ENCODE measurements at places on chromosomes 5 and 9.
A peak's percentile ranks its signal among the peaks of the same experiment; 100 is the strongest.

DNA sequence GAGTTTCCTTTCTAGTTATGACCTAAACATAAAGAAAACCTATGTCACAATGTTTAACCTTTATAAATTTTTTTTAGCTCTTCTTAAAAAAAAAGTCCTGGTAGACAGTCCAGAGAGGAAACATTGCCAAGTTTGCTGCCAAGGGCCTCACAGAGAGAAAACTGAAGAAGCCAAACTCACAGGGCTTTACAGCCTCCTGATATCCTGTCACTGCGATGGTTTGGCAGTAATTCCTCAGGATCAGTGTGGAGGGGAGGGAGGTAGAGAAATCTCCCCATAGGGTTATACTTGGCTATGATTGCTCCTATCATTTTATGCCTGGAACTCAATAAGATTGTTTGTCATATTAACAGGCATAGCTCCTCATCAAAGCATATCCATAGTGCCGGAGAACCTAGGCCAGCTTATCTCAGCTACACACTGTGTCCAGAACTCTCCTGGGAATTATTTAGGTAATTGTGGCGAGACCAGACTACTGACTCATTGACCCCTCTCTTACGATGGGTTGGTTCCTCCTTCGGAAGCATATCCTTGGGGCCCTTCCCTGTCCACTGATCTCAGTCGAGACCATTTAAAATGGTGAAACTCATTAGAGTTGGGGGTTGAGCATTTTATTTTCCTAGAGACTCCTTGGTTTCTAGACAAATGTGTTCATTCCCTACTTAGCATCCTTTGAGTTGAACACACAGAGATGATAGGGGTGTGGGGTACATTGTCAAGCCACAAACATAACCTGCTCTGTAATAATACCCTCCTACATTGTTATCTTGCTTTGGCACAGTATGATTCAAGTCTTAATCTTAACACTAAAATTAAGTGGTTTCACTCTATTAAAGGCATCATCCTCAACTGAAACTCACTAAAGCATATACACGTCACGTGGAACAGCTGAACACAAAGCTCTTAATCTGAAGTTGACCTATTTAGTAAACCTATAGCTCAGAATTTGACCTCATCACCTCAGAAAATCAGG lies 53.4 kb upstream of the TMC1 start:
- no peak for DNase-seq

GRCh38 chr5:77662635-77663034 lies 24.1 kb upstream of the OTP start:
- no peak for DNase-seq

GRCh38 chr5:173741729-173742431 lies 125.4 kb upstream of the BOD1 start:
- no peak for DNase-seq

- no peak for DNase-seq
Observed at GRCh38 chr5:129748913-129749880, 1.3 kb downstream of the MINAR2 start.

- DNase-seq = no peak
Observed at GRCh38 chr9:105360344-105360743, 87.5 kb upstream of the FSD1L start.

DNA sequence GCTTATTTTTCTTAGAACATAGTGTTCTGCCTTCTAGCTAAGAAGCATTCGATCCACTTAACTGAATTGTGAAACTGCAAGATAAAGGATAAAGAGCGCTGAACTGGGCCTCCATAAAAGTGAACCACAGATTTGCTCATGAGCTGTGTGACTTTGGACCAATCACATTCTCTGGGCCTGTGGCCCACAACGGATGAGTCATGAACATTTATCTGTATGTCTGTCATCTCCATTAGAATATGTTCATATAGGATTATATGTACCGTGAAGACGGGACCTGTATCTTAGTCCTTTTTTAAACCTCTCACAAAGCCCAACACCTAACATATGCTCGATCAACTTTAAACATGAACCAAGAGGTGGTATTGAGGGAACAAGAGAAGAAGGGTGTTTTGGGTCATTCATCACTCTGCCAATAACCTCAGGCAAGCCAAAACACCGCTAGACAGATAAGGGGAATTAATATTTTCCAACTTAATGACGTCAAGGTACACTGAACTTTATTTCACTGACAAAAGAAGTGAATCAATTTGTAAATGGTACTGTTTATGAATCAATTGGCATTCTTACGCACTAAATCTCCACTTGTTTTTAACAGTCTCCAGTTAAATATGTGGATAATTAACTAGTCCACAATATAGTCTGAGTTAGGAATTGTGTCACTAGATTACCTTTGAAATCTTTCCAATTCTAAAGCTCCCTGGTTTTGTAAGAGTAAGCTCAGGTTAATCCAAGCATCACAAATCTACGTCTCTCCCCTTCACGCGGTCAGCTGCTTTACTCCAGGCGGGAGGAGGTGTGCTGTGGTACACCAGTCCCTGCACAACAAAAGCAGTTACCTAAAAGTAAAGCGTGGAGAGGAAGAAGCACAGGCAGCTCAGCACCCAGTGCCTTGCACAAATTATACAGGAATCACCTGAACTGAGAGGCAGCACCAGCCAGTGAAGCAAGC lies 1.6 kb downstream of the TMEM245 start:
- peak; percentile 51 for DNase-seq

DNA sequence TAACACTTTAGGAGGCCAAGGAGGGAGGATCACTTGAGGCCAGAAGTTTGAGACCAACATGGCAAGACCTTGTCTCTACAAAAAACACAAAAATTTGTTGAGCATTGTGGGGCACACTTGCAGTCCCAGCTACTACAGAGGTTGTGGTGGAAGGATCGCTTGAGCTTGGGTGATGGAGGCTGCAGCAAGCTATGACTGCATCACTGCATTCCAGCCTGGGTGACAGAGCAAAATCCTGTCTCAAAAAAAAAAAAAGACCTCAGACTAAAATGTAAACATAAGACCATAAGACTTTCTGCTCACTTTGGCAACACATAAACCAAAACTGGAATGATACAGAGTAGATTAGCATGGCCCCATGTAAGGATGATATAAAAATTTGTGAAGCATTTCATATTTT lies 24.6 kb upstream of the NANS start:
- DNase-seq = no peak

DNA sequence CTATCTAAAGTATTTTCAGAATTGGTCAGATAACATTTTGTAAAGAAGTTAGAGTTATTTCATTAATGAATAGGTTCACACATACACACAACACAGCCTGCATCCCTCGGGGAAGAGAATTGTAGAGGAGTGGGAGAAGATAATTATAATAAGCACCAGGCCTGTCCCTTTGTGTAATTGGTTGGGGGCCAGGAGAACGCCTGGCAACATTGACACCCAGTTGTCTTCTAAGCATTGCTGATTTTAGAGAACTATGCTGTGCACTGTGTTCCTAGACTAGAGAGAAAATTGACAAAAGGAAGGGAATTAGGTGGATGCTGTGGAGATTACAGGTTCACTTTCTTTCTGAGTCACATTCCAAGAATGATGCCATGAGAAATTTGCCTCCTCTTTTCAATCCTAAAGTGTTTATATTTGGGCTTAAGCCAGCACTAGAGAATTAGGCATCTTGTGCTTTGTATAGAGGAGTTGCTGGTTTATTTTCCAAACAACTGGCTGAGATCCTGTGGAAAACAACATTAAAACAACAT lies 247.6 kb downstream of the COX7C start:
- DNase-seq = peak; percentile 84

- peak; percentile 82 for DNase-seq
Observed at GRCh38 chr9:92986176-92987119, 39.1 kb downstream of the FGD3 start.

DNA sequence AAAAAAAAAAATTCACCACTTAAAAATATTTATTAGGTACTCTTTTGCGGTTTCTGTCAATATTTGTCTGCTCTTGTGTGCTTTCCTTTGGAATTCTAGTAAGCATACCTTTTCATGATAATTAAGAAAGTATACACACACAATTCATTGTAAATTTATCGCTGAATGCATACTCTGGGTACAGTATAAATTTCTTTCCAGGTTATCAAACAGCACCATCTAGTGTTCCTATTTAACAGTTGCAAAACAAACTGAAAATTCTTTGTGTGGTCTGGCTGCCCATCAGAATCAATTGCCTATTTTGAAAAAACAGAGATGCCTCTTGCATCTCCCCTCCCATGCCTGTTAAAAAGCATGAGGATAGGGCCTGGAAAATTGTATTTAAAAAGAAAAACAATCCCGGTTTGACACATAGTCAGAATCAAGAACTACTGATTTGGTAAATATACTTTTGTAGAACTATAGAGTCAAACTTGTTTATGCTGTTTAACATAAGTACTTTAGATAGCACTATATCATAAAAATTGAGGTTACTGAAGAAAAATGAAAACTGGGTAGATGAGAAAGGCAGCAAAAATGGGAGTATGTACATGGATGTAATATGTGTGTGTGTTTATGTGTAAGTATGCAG lies 16.2 kb downstream of the PGGT1B start:
- DNase-seq = peak; percentile 73

GRCh38 chr5:125700380-125700861 lies 722.8 kb upstream of the GRAMD2B start:
- DNase-seq = peak; percentile 96

GRCh38 chr9:86098824-86099700 lies at the start of gene GOLM1:
Gene GOLM1, minus strand, starts transcription at chr9:86099558. Its CDS starts 20,238 bp downstream, at chr9:86079320.
- peak; percentile 92 for DNase-seq

DNA sequence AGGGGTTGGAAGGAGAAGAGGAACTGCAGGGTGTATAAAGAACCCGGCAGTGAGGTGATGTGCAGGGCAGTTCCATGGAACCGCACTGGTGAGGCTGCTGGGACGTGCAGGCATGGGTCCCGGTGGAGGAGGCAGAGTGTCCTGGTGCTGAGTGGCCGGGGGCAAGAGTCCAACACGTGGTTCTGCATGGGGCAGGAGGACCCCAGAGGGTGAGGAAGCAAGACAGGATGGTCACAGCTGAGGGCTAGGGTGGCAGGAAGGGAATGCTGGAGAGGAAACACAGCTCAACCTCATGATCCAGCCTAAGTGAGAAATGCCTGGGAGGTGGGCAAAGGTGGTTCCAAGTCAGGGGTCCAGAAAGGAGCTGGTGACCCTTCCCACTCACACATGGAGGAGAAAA lies 87.2 kb downstream of the S1PR3 start:
- DNase-seq = no peak

DNA sequence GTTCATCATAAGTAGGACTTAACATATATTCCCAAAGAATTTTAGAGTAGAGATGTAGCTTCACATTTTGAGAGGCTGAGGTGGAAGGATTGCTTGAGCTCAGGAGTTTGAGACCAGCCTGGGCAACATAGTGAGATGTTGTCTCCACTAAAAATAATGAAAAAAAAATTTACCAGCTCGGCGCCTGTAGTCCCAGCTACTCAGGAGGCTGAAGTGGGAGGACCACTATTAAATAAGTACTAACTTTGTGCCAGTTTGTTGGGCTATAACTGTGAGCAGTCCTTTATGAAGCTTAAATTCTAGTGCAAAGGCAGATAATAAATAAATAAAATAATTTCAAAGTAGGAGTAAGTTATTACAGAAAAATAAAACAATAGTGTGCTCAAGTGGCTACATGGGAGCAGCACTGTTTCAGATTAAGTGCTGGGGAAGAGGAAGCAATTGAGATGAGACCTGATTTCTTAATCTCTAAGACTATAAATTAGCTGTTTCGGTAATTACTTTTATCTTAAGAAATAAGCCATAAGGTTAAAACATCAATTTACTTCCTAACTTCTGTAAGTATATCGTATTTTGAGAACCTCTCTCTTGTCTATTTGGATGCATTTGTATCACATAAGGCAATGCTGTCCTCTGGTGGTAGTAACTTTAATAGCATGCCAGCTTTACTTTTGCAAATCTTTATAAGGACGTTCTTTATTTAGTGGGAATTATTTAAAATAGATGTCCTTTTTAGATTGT lies 98.9 kb downstream of the CSNK1G3 start:
- peak; percentile 68 for DNase-seq

- DNase-seq = no peak
Observed at GRCh38 chr5:10831419-10831818, 70.4 kb upstream of the DAP start.

DNA sequence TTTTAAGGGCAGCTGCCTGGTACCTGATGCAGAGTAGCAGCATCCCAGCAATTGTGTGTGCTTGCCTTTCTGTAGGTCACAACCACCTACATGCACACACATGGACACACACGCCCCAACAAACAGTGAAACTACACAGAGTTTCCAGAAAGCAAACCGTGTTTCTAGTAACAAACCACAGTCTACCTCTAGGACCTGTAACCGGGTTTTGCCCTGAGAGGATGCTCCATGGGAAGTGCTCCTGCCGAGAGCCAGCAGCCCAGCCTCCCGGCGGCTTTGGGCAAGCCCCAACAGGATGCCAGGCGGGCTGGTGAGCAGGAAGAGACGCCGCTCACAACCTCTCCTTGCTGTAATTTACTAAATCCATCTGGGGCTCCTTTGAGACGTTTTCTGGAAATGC lies 4.1 kb upstream of the TCF7 start:
- peak; percentile 86 for DNase-seq

GRCh38 chr5:138895918-138896317 lies 20.8 kb upstream of the LRRTM2 start:
- no peak for DNase-seq

DNA sequence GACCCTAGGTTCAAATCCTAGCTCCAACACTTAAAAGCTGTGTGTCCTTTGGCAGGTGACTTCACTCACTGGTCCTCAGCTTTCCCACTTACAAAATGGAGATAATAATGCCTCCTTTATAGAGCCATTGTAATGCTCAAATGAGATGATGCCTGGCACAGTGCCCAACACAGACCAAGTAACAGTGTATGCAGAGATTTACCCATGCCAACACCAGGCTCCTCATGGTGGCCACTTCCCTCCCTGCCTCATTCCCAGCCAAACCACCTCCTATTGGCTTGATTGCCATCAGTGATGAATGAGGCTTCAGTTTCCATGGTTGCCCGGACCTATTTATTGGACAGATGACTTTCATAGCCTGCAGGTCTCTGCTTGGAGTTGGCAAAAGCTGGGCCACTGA lies 469.4 kb downstream of the CDK5RAP2 start:
- DNase-seq = peak; percentile 86

DNA sequence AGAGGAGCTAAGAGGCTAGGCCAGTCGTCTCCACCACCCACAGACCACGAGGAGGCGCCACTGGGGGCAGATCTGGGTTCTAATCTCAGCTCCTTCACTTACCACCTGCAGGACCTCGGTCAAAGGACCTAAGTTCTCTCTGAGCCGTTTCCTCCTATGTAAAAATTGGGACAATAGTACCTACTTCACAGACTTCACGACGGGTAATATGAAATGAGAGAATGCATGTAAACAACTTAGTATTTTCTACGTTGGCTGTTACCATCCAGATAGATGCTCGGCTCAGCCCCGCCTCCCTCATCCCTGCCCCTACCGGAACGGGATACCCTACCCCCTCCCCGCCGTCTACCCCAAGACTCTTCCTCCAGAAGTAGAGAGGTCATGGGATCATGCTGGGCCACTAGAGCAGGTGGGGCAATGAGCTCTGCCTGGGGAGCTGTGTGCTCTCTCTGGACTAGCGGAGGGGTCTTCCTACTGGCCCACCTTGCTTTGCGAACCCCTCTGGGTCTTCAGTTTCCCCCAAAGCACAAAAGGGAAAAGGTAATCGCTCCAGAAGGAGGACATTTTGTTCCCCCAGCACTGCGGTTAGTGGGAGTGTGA lies 541 bp downstream of the GNPDA1 start:
- DNase-seq = peak; percentile 68

GRCh38 chr5:172789687-172790495 lies 18.9 kb upstream of the DUSP1 start:
- DNase-seq = peak; percentile 37

GRCh38 chr9:74817281-74817810 lies 70.4 kb downstream of the TRPM6 start:
- DNase-seq = no peak
